ENCODE measurements at places on chromosomes 16 and 17. TPM values are rescaled to one million over a fixed set of nuclear protein-coding genes. Genes with fewer than 3 reads are reported as not detected.

DNA sequence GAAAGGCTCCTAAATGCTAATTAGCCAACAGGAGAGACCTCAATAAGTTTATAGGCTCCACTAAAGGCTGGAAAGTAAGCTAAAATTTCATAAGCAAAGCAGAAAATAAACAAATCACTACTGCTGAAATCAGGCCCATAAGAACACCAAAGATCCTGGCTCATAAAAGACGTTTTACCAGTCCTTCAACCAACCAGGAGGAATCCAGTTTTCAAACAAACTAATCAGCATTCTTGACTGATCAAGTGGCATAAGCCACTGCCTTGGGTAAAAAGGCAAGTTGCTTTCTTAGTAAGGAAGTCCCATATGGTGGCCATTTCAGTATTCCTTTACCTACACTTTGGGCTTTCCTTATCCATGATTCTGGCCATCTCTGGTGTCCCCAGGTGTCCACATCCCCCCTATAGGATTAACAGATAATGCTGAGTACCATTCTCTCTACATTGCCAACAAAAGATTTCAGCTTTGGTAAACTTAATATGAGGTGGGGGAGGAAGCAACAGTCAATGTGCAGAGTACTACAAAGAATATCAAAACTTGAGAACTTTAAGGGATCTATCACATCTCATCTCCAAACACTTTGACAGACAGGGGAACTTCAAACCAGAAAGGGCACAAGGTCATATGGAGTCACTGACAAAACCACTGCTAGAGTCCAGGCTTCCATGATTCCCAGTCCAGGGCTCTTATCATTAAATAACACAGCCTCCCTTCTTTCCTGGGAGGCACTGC lies 1.3 kb downstream of the TOM1L2 start:
- no peak for DNase-seq

- no peak for DNase-seq
Observed at GRCh38 chr17:52064791-52065211, 93.7 kb downstream of the CA10 start.

GRCh38 chr16:15636392-15636873 lies 6.5 kb downstream of the MARF1 start:
- no peak for DNase-seq

GRCh38 chr16:2091547-2092255 lies 43.9 kb downstream of the TSC2 start:
- DNase-seq: no peak

GRCh38 chr17:43570518-43570928 lies 24.4 kb upstream of the ETV4 start:
- DNase-seq: no peak

- no peak for DNase-seq
Observed at GRCh38 chr17:5942687-5943086, 127.5 kb upstream of the WSCD1 start.

- peak; percentile 63 for DNase-seq
Observed at GRCh38 chr16:832652-833336, 32.3 kb upstream of the GNG13 start.

NAGS gene
- total RNA-seq: 14.0 TPM
